C1 segment of cervical spinal cord (tissue), 14 donors: ENCODE measurements at places on chromosomes 12 and 14.

DNA sequence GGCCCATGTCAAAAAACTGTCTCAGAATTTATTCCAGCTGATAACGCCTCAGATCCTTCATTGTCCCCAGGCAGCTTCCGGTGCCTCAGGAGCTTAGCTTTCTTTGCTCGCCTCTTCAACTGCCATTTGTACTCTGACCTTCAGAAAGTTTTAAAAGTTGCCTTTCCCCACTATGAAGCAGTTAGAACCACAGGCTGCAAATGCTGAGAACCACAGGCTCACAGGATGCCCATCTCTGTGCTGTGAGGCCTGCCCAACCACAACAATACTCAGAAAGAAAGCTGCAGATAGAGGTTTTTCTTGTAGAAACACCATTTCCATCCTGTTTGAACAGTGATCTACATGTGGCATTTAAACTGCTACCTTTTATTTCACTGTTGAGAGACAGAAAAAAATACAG lies 131.1 kb downstream of the PRKCH start:
- DNase-seq: no peak

DNA sequence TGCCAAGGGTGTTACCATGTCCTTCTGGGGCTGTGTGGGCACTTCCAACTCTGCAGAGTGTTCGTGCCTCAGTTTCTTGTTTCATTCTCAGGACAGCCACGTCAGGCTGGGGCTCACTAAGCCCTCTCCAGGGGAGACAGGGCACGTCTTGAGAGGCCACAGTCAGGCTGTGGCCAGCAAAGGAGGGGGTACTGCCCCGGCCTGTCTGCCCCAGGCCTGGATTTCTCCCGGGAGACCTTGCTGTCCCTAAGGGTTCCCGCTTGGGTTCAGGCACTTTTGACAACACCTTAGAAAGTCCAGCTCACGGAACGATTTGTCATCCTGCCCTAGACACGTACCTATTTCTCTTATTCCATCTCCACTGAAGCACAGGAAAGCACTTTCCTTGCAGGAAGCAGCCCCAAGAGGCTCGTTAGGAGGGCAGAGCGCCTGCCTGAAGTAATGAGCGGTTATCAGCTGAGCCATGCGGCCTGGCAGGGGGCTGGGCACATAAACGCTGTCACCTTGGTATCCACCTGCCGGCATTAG lies 290.4 kb upstream of the RTL1 start:
- DNase-seq: no peak

- no peak for DNase-seq
Measured at GRCh38 chr14:55114720-55115119, 14.3 kb upstream of the LGALS3 start.

GRCh38 chr14:97251491-97252155 lies 454.4 kb downstream of the VRK1 start:
- no peak for DNase-seq

DNA sequence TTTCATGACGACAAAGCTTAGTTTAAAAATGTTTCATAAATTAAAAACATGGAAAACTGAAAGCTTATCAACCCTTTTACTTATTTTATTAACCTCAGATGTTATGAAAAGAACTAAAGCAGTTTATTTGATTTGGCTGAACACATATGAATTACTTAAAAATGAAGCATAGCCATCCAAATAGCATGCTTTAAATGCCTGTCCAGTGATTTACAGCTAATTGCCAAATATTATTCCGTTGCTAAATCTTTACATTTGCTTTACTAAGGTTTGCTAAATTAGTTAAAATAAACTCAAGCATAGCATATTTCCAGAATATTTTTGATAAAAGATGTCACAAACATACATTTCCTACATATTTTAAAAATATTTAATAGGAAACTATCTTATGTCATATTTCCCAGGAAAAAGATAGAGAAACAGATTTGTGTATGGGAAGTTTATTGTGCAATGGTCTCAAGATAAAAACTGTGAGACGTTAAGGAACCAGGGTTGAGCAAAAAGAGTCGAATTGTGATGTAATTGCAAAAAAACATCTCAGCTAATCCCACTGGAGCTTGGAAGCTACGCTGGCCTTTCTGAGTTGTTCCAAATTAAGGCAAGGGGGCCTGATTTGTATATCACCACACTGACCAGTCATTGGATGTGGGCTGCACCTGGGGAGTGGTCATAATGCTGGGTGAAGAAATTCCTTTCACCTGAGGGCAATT lies 25.8 kb downstream of the GPR135 start:
- DNase-seq: no peak

- DNase-seq: no peak
Measured at GRCh38 chr12:69275471-69275891, 36.1 kb downstream of the CPSF6 start.

DNA sequence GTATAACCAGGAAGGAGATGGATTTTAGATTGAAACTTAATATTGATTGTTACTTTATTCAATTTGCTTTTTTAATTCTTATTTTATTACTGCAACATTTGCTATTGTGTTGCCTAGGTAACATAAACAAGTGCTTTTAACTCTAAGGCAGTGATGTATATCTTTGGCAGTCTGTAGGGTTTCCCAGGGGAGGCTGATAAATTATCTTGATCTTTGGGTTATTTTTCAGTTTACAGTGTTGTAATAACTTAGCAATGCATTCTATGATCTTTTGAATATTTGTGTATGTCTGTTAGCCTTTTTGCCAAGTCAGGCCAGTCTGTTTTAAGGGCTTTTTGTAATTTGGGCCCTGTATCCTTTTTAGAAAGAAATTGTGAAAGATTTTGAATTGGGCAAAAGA lies 7.8 kb upstream of the DTD2 start:
- no peak for DNase-seq

GRCh38 chr12:93167841-93168492 lies 209.8 kb upstream of the NUDT4 start:
- no peak for DNase-seq

DNA sequence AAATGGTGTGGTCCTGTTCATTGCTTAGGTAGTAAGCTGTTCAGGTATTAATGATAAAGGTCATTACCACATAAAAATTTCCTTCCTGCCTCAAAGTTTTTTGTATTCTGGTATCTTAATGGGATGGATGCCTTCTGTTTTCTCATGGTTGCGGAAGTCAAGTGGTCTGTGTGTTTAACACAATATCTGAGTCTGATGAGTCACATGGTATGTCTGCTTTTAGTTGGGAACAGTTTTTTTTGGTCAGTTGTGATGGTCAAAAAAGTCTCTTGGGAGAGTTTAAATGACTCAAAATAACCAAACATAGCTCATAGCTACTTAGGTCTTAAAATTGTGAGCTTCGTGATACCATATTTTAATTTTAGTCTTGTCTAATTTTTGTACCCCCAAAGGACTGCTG lies 40.7 kb downstream of the STK38L start:
- no peak for DNase-seq

- DNase-seq: no peak
Measured at GRCh38 chr12:38025916-38026315, 290.7 kb upstream of the ALG10B start.
